Upper lobe of left lung (tissue), 6 donors: ENCODE measurements at places on chromosomes 7 and 10. TPM values are rescaled to one million over a fixed set of nuclear protein-coding genes. Genes with fewer than 3 reads are reported as not detected.
A peak's percentile ranks its signal among the peaks of the same experiment; 100 is the strongest.

GRCh38 chr10:122062831-122063674 lies 74.1 kb downstream of the TACC2 start:
- H3K27ac ChIP-seq: peak overlapping the region; percentile 94
- H3K27me3 ChIP-seq: no peaks in the 10 kb centered on the region
- DNase-seq: peak; percentile 92
- no peaks in the 10 kb centered on the region for H3K36me3 ChIP-seq
- H3K4me3 ChIP-seq: no peak overlapping the region

GRCh38 chr10:95525033-95525418 lies 36.1 kb downstream of the SORBS1 start:
- no peak overlapping the region for H3K27ac ChIP-seq
- no peak for DNase-seq
- H3K36me3 ChIP-seq: no peaks in the 10 kb centered on the region
- no peaks in the 10 kb centered on the region for H3K27me3 ChIP-seq

DNA sequence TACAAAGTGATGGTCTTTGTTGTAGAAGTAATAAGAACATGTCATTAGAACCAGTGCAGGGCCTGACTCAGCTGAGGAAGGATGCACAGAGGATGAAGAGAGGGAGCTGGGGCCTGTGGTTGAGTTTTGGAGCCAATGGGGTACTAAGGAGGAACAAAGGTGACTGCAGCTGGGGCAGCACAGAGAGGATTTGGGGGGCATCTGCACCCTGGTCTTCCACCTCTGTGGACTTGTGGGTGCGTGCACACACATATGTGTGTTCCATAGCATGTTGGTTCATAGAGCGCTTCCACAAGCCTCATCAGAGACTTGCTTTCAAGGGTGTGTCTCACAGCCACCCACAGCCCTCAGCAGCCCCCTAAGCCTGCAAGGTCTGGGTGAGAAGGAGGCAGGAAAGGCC lies 650.3 kb upstream of the MGMT start:
- no peak overlapping the region for H3K4me3 ChIP-seq
- H3K27ac ChIP-seq: no peak overlapping the region
- H3K36me3 ChIP-seq: no peaks in the 10 kb centered on the region
- no peak for DNase-seq
- H3K4me1 ChIP-seq: no peaks in the 10 kb centered on the region

- no peaks in the 10 kb centered on the region for H3K36me3 ChIP-seq
- H3K27ac ChIP-seq: no peak overlapping the region
- H3K4me3 ChIP-seq: no peak overlapping the region
- DNase-seq: no peak
These were observed 14.4 kb upstream of the STK17A start for GRCh38 chr7:43568529-43568928.

DNA sequence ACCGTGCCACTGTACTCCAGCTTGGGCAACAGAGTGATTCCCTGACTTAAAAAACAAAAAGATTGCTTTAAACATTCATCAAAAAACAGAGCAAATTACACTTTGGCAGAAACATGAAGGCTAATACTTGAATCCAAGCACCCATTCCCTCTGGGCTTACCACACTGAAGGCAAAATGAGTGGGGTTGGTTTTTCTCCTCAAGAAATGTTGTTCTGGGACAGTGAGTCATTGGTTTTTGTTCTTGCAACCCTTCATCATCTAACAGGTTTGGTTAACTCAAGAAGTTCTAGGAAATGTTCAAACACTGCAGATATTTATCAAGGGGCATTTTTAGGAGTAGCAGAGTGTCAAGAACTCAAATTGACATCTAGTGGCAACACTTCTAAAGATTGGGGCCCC lies 60.5 kb downstream of the KIAA1217 start:
- no peaks in the 10 kb centered on the region for H3K36me3 ChIP-seq
- H3K27ac ChIP-seq: no peak overlapping the region
- H3K4me3 ChIP-seq: no peak overlapping the region
- no peak for DNase-seq
- peaks cover 4% of the 10 kb centered on the region for H3K4me1 ChIP-seq

GRCh38 chr7:106480161-106480579 lies 180.8 kb downstream of the CCDC71L start:
- H3K36me3 ChIP-seq: no peaks in the 10 kb centered on the region
- no peak for DNase-seq
- no peak overlapping the region for H3K4me3 ChIP-seq
- no peak overlapping the region for H3K27ac ChIP-seq
- H3K27me3 ChIP-seq: no peaks in the 10 kb centered on the region
- peaks cover 10% of the 10 kb centered on the region for H3K4me1 ChIP-seq

DNA sequence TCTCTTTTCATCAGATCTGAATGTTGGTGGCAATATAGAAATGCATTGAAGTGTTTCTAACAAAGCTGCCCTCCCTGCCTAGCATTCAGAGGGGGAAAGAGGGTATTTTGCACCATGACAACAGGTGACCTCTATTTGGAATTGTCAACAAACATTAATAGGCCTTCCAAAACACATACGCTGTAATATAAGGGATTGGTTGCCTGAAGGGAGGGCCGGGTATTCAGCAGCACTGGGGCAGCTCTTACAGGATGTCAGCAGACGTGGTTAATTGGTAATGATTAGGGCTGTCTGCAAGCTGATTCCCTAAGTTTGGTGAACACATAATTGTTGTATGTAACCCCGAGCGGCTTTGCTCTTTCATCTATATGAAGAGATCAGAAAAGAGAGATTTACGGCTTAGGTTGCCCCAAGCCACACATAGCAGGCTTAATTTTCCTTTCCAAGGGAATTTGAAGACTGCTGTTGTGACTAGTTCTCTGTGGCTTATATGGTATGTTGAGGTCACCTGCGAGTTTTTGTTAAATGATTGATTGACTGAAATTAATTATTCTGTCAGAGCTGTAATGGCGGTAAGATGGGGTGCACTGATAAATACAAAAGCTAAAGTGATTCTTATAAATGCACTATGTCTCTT lies 759.3 kb downstream of the LRMDA start:
- no peaks in the 10 kb centered on the region for H3K36me3 ChIP-seq
- DNase-seq: no peak
- H3K4me1 ChIP-seq: peaks cover 5% of the 10 kb centered on the region
- no peak overlapping the region for H3K4me3 ChIP-seq

GRCh38 chr10:92567952-92568600 lies 5.8 kb downstream of the IDE start:
- H3K27me3 ChIP-seq: no peaks in the 10 kb centered on the region
- peaks cover 4% of the 10 kb centered on the region for H3K36me3 ChIP-seq
- no peak overlapping the region for H3K4me3 ChIP-seq

GRCh38 chr7:37728747-37729146 lies 45.2 kb downstream of the GPR141 start:
- H3K4me1 ChIP-seq: peaks cover 17% of the 10 kb centered on the region
- H3K27me3 ChIP-seq: no peaks in the 10 kb centered on the region
- H3K36me3 ChIP-seq: no peaks in the 10 kb centered on the region
- H3K27ac ChIP-seq: no peak overlapping the region

Gene ZNF804B
- not detected for total RNA-seq

Gene PURB
- 24.3 TPM for total RNA-seq

Gene RAMP3
- 33.5 TPM for total RNA-seq

Gene AOC1
- total RNA-seq: not detected
